ENCODE measurements at places on chromosomes 4 and X.

DNA sequence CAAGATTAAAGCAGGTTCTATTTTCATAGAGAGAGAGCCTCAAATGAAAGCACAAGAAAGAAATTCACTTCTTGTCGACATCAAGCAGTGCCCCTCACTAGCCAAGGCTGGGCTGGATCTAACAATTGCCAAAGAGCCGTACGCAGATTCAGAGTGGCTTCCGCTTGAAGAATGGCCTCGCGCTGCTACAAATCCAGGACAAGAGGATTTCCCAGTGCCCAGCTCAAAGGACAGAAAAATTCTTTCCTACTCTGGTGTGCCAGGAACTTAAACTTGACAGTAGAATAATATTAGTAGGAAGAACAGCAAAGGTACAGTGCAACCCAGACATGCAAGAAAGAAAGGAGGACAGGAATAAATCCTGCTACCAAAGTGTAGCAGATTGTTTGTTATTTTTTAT is 56.5 kb upstream of the PPARGC1A start:
- no peak for DNase-seq

DNA sequence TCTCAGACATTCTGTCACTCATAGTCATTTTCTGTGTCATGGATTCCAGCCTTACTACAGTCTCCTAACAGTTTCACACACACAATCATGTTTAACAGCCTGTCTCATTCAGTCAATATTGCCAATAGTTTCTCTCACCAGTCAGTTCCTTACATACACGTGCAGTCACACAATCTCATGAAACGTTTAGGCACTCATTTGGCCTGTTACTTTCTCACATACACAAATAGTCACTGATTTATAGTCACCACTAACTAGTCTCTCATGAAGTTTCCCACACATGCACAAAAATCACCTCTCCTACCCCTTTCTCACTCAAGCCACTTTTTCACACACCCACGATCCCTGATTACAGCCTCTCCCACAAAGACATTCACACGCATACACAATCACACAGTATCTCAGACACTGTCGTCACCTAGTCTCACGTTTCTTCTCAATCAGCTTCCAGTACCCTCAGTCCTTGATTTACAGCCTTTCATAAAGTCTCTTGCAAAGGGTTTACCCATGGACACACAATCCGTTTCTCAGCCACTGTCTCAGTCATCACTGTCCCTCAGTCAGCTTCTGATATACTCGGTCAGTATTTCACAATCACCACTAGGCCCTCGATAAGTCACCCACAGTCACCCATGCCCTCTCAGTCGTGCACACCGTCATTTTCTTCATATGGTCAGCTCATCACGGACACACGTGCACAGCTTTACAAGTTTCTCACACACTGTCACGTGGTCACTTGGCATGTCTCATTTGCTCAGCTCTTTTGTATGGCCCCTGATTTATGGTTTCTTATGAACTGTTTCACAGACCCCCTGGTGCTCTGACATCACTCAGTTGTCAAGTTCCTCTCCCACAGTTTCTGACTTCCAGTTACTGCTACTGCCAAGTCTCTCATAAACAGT is 4.2 kb upstream of the CFP start:
- DNase-seq, result no peak

- DNase-seq, result no peak
Measured at GRCh38 chr4:3856604-3857204, 90.5 kb downstream of the ADRA2C start.

- no peak for DNase-seq
Measured at GRCh38 chr4:46354701-46355262, 35.1 kb downstream of the GABRA2 start.

GRCh38 chr4:150217808-150218207 is 139.6 kb downstream of the DCLK2 start:
- DNase-seq, result no peak

GRCh38 chr4:6969826-6970800 is 60.5 kb downstream of the TBC1D14 start:
- DNase-seq, result no peak

GRCh38 chrX:130805903-130806302 is 97.1 kb downstream of the ENOX2 start:
- no peak for DNase-seq

GRCh38 chr4:70640192-70640591 is 11.6 kb downstream of the ENAM start:
- no peak for DNase-seq

DNA sequence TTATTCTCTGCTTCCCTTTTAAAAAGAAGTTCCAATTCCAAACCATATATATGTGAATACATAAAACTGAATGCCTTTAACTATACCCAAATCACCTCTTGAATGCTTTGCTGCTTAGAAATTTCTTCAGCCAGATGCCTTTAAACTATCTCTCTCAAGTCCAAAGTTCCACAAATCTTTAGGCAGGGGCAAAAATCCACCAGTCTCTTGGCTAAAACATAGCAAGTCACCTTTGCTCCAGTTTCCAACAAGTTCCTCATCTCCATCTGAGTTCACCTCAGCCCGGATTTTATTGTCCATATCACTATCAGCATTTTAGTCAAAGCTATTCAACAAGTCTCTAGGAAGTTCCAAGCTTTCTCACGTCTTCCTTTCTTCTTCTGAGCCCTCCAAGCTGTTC is 49.8 kb downstream of the SULT1B1 start:
- DNase-seq, result no peak

DNA sequence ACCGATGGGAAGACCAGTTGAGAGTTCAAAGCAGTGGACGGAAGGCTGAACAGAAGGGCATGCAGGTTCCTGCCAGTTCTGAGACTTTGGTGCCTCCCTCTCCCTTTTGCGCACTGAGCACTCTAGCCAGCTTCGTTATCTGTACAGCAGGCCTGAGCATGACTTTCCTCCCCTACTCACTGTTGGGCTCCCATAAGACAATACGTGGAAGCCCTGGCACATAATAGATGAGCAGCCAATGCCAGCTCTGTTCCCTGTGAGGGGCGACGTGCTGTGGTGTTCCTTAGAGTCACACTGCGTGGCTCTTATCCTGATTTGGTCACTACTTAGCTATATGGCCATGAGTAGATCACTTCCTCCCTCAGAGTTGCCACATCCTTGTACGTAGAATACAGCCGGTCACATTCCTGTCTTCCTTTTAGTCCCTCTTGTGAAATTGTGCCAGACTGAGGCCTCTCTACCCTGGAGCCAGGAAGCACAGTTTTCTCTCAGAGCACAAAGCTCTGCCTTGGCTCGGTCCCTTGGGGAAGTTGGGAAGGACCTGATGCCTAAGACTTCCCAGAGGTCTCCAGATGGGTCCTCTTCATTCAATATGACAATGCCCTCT is 160.4 kb upstream of the MAMLD1 start:
- no peak for DNase-seq

GRCh38 chr4:1992468-1993168 is 16.2 kb downstream of the NELFA start:
- peak; percentile 81 for DNase-seq

GRCh38 chr4:13294961-13295605 is 189.1 kb downstream of the RAB28 start:
- DNase-seq, result no peak
